ENCODE measurements at places on chromosomes 7 and 10.

DNA sequence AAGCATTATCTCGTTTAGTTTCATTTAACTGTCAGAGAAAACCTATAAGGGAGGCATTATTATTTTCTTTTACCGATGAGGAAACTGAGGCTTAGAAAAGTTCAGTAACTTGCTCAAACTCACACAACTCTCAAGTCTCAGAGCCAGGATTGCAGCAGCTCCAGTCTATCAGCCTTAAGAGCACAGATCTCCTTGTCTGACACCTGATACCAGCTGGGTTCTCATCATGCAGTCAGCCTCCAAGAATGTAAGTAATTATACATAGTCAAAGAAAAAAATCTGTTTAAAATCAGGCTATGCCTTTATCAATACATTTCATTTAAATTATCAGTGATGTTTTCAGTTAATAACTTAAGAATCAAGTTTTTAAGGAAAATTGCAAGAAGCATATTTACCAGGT is 236.6 kb upstream of the TCF7L2 start:
- DNase-seq, result no peak

DNA sequence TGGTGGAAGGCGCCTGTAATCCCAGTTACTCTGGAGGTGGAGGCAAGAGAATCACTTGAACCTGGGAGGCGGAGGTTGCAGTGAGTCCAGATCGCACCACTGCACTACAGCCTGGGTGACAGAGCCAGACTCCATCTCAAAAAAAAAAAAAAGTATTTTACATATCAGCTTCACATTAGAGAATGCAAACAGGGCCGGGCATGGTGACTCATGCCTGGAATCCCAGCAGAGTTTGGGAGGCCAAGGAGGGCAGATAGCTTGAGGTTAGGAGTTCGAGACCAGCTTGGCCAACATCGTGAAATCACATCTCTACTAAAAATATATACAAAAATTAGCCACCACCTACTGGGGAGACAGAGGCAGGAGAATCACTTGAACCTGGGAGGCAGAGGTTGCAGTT is 31.6 kb downstream of the USP54 start:
- no peak for DNase-seq

DNA sequence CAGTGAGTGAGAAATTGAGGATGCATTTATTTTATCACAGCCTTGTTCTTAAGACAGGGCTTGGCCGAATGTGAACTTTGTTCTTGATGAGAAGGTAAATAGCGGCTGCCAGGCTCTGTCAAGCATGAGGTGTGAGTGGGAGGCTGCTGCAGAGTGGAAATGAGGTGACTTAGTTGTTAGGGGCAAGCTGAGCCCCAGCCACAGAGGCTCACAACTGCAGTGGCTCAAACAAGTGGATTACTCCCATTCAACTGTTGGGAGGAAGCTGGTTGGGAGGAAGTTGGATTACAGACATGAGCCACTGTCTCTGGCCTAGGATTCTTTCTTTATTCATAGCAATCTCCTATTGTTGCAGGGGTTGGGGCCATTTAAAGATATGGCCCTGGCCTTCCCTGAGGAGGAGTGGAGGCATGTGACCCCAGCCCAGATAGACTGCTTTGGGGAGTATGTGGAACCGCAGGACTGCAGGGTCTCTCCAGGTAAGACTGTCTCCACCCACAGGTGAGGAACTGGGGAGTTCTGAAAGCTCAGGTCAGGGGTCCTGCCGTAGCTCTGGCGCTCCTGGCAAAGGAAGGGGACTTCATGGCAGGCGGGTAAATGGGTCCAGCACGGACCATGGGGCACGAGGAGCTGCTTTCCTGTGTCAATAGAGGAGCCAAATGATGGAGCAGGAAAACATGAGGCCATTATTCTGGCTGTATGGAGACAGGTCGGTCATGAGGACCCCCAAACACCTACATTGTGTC is 7.1 kb downstream of the ZSCAN25 start:
- DNase-seq, result no peak

- DNase-seq, result no peak
Measured at GRCh38 chr10:132027423-132027983, 38.2 kb upstream of the JAKMIP3 start.

DNA sequence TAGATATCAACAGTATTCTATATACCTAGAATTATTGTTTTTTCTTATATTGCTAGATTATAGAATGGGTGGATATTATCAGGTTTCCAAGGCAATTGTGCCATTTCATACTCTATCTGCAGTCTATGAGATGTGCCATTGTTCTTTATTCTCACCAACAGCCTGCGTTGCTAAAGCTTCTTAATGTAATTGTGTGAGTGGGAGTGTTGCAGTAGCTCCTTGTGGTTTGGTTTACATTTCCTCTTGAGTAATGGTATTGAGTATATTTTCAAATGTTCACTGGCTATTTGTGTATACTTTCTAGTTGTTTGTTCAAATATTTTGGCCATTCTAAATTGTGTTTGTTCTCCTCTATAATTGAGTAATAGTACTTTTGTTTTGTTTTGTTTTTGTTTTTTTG is 199.2 kb downstream of the TFEC start:
- no peak for DNase-seq

- DNase-seq, result no peak
Measured at GRCh38 chr7:36855330-36855729, 131.0 kb upstream of the AOAH start.
